ENCODE measurements at places on chromosomes 2 and 18.
A peak's percentile ranks its signal among the peaks of the same experiment; 100 is the strongest.

- DNase-seq: no peak
Observed at GRCh38 chr2:134324947-134325346, 71.1 kb downstream of the MGAT5 start.

GRCh38 chr2:112683550-112684414, 37.0 kb upstream of the NT5DC4 start:
- no peak for DNase-seq

GRCh38 chr2:191951376-191951775, 104.5 kb upstream of the CAVIN2 start:
- DNase-seq: no peak

GRCh38 chr2:8799004-8799403, 38.4 kb downstream of the KIDINS220 start:
- DNase-seq: no peak

GRCh38 chr18:76720683-76721082, 101.7 kb upstream of the ZNF236 start:
- no peak for DNase-seq

DNA sequence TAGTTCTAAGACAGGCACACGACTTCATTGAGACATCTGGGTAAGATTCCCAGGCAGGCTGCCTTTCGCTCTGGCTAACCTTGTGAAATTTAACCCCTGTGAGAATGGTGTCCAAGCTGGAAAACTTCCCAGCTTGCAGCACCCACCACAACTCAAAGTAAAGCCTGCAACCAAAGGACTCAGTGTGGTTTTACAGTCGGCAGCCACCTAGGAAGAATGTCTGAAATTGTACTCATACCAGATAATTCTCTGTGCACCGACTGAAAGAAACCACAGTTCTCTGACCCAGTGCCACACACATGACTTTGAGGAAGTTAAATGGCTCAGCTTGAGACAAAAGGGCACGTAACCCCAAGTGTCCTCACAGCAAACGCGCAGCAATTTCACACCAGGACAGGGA, 125.7 kb downstream of the RBMS1 start:
- DNase-seq: peak; percentile 64

- no peak for DNase-seq
Observed at GRCh38 chr2:234308813-234309195, 188.1 kb downstream of the ARL4C start.

GRCh38 chr2:196173505-196173904, 2.1 kb upstream of the STK17B start:
- no peak for DNase-seq

- no peak for DNase-seq
Observed at GRCh38 chr2:120929829-120930228, 194.2 kb downstream of the GLI2 start.

- DNase-seq: no peak
Observed at GRCh38 chr2:149221898-149222297, 108.5 kb upstream of the LYPD6 start.

DNA sequence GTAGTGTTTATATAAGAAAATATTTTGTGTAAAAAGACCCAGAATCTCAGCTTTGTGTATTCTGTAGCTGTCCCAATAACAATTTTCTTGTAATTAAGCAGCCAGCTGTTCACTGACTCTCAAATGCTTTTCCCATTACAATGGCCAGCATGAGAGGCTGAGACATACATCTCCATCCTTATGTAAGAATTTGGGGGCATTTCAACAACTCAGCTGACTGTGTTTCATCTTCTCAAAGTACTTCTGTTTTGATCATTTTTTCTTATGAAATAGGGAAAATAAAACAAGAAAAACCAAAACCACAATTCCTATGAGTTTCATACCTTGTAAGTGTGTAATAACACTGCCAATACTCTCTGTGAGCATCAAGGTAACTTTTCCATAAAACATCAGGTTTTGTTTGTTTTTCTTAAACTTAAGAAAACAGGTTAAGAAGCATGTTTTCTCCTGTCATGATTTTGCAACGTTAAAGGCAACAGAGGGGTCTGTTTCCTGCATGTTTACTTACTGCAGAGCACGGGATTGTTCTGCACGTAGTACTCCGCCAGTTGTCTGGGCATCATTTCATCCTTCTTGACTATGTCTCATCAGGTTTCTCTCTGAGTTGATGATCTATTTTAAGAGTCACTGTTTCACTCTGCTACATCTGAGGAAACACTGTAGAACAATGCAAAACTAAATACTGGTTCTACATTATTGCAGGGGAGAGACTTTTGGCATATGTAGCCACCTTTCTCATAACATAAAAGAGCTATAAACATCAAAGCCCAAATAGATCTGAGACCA, 62.9 kb upstream of the CYRIA start:
- DNase-seq: no peak

DNA sequence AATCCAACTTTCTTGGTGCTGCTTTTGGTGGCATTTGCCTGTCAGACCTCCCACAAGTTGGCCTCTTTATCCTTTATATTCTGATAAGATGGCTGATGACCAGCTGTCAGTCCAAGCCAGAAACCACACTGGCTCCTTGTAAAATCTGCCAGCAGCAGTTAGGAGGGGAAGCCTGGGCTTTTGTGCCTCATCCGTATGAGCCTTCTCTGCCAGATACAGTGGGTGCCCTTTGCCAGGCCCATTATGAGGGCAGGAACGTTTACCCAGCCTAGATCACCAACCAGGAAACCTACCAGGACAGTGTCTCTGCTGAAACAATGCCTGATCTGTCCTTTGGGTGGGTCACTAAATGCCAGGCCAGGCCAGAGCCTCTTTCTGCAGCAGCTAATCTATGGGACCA, 202.9 kb upstream of the SP5 start:
- DNase-seq: no peak

GRCh38 chr2:2824588-2824987, 493.5 kb upstream of the MYT1L start:
- DNase-seq: no peak

DNA sequence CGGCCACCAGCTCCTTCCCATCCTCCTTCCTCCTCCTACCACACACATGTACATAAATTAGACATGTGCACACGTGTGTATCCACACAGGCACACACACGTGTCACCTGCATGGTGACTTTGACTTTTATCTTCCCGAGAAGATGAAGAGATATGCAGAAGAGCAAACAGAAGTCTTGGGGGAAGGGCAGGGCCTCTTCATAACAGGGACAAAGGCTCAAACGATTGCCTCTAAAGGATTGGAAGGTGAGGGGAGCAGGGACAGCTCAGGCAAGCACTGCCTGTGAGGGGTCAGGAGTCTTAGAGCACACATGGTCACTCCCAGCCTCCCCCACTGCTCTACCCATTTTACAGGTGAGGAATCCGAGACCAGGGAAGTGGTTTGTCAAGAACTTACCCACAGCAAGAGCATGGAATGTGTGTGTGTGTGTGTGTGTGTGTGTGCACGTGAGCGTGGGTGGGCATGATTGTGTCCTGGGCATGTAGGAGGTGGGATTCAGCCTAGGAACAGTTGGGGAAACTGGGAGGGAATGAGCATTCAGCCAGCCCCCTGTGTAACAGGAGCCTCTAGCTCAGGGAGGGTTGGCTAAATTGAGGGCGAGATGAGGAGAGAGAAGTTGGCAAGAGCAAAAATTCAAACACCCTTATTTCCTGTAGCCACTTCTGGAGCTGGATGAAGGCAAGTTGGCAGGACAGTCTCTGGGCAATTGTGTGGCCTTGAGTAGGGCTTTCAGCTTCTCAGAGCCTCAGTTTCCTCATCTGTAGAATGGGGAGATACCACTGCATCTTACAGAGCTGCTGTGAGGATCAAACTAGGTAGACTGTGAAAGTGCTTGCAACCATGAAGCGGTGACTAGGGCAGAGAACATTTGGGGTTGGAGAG, 24.2 kb downstream of the CIB4 start:
- no peak for DNase-seq

DNA sequence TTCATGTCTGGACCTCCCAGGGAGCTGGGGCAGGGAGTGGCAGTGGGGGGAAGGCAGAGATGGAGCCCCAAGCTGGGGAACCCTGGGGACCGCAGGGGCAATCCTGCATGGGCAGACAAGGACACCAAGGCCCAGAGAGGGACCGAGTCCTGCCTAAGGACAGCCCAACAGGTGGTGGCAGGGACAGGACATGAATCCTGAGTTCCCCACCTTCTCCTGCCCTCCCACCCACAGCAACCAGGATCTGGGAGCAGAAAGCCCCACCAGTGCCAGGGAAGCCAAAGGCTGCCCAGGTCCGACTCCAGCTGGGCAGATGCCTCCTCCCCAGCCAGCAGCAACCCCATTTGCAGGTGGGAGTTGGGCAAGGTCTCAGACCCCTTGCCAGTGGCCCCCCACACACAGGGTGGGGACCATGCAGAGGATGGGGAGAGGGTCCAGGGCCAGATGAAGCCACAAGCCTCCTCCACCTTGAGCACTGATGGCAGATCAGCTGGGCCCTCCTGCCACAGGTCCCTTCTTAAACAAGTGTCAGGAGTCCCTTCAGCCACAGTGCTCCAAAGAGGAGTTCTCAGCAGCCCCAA, 6.3 kb downstream of the ADRA2B start:
- no peak for DNase-seq

GRCh38 chr2:86628091-86628522, 4.4 kb upstream of the RNF103 start:
- no peak for DNase-seq

GRCh38 chr2:212897296-212897695, 254.1 kb downstream of the IKZF2 start:
- DNase-seq: no peak

GRCh38 chr2:63875559-63876245, 34.0 kb downstream of the UGP2 start:
- DNase-seq: no peak

GRCh38 chr18:755506-755905, 43.1 kb upstream of the ENOSF1 start:
- no peak for DNase-seq

DNA sequence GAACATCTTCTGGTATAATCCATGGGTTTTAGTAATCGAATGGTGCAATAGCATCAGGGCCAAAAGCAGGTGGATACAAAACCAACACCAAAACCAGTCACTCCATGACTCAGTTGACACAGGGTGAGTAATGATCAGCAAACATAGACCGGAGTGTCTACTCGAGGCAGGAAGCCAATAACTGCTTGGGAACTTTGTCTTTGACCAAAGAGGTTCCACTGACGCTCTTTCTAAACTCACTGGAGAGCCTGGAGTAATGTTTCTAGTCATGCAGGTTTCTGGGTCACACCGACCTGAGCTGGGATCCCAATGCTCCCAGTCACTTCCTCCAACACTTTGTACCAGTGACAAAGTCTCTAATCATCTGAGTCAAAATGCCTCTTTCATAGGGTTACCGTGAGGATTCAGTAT, 30.9 kb downstream of the MREG start:
- peak; percentile 49 for DNase-seq

DNA sequence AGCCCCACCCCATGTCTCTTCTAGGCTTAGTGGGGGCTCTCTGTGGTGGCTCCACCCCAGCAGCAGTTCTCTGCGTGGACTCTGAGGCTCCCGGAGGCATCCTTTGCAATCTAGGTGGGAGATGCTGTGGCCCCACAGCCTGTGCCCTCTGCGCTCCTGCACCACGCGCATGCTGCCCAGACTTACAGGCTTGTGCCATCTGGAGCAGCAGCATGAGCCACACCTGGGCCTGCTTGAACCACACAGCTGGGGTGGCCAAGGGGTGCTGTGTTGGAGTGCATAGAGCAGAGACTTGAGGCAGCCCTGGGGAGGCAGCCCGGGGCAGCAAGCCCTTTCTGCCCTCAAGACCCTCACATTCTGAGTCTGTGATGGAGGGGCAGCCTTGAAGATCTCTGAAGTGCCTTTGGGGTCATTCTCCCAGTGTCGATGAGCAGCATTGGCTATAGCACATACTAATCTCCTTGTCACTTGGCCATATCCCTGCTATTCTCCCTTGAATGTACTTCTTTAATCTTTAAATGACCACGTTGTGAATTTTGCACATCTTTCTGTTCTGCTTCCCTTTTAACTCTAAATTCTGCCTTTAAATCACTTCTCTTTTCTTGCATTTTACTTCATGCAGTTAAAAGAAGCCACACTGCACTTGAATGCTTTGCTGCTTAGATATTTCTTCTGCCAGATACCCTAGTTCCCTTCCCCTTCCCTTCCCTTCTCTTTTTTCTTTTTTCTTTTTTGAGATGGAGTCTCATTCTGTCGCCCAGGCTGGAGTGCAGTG, 62.4 kb downstream of the NCAPH start:
- DNase-seq: no peak

- DNase-seq: no peak
Observed at GRCh38 chr18:41226186-41226585, 728.8 kb upstream of the PIK3C3 start.

DNA sequence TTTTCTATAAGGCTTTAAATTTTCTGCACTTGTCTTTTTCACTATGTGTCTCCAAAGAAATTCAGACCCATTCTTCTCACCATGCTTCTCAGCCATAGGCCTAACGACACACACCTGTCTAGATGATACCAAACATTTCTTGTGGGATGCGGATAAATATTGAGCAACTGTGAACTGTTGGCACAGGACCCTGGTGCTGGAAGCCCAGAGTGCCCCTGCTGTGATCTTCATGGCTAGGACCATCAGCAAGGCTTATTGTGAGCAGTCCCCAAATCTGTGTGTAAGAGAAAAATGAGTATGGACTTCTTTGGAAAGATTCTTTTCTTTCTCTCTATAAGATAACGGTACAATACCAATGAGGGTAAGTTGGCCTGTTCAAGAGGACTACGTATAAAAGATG, 54.1 kb upstream of the NCK2 start:
- DNase-seq: no peak

GRCh38 chr18:61154866-61155265, 178.4 kb upstream of the CDH20 start:
- DNase-seq: no peak

DNA sequence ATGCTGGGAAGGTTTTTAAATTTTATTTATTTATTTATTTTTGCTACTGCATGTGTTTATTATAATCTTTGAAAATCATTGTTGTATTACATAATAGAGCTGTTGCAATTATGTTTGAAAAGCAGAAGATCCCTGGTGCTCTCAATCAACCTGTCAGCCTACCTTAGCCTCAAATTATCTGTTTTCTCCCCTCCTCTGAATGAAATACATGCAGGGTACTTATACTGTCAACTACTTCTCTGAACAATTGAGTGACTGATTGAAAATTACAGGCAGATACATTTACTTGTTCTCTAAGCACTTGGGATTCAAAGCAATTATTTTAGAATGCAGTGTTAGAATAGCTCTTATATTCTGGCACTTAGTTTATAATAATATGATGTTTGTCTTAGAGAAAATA, 8.1 kb downstream of the KYNU start:
- no peak for DNase-seq

DNA sequence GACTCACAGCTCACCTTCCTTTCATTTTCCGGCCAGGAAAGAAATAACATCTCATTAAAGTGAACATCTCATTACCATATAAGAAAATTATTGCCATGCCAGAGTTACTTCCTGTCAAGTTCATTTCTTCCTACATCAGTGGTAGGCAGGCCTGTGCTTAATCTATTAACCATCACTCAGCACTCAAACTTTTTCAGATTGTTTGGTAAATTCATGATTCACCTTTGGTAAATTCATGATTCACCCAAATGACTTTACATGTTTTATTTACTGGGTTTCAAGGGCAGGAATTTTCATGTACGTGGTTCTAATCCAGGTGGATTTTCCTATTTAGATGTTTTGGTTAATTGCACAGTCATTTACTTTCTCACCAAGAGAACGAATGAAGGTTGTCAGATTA, 116.5 kb downstream of the CSRNP3 start:
- DNase-seq: no peak

Data from AG08396 (cell line).